ENCODE measurements at places on chromosomes 1 and 21.

GRCh38 chr1:6743189-6744101, 41.8 kb upstream of the CAMTA1 start:
- DNase-seq, result peak; percentile 13

- DNase-seq, result no peak
These were observed 70.4 kb upstream of the SSBP3 start for GRCh38 chr1:54476530-54477109.

DNA sequence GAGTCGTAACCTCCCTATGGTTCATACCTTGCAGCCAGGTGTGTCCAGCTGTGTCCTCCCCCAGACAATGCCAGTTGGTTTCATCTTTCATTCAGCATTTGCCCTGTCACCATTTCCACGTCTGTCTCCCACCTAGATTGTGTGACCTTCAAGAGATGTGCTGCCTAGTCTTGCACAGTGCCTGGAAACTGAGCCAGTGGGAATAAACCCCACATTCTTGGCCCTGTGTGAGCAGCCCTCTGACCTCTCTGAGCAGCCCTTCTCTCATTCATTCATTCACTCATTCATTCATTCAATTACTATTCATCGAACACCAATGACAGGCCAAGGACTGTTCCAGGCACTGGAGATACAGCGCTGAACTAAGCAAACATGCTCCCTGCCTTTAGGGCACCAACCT, 115.7 kb downstream of the GRIK3 start:
- DNase-seq, result no peak

GRCh38 chr1:171468120-171468750, 17.1 kb upstream of the PRRC2C start:
- DNase-seq, result no peak

DNA sequence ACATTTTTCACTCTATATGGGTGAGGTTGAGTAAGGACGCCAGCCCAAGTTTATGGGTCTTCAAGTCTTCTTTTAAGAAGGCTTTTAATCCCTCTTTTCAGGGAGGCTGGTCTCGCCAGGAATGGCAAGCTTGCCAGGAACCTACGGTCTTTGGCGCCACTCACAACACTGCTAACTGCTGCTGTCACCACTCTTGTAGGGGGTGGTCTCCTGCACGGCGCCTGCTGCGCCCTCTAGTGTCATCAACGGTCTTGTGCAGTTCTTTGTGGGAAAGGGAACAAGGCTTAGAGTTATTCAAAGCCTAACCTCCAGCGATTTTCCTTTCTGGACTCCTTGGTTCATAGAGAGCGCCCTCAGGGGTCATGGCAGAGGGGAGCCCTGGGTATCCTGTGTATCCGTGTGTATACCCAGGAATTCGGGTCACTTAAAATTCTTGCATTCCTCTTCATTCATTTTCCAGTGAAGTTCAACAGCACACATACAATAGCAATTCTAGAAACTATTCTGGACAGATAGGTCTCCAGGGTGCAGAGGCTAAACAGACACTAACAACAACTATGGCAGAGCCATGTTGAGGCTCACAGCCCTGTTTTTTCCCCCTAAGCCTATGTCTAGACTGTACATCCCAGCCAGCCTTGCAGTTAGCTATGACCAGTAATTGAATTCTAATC, 392.8 kb upstream of the CAMK1G start:
- DNase-seq, result peak; percentile 77

- DNase-seq, result no peak
These were observed 182.0 kb downstream of the DYRK1A start for GRCh38 chr21:37548521-37548981.

DNA sequence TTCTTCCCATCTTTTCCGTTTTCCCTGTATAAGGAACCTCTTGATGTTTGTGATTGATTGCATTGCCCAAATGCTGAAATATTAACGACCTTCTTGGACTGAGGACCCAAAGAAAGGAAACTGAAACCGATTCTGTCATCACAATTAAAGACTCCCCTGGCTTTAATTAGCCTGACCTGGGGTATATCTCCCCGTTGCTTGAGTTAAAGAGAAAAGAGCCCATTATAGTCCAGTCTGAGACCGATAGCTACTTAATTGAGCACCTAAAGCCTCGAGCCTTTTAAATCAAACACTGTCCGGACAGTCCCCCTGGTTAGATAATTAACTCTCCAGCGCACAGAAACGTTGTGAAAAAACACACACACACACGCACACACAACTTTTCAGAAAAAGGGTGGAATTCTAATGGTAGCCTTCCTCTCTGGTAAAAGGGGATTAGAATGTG, 8.0 kb downstream of the LMO4 start:
- DNase-seq, result no peak

DNA sequence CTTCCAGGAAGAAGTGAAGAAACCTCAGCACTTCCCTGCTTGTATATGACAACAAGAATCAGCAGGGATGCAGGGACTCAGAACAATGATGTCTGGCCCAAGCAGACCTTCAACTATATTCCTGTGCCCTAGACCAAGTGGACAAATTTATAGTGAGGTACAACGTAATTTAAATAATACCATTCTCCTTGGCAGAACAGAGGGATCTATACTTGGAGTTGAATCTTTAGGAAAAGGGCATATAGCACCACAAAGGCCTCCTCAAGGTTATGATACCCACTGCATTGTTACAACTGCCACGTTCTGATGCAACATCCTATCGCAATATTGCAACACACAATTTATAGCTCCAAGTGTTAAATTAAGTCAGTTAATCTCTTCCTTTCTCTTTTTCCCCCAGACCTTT, 29.1 kb upstream of the GFI1 start:
- no peak for DNase-seq

- DNase-seq, result no peak
These were observed 34.6 kb upstream of the ADAMTS5 start for GRCh38 chr21:27001526-27001925.

GRCh38 chr1:209218113-209218512, 365.4 kb upstream of the CAMK1G start:
- DNase-seq, result no peak
